ENCODE measurements at places on chromosomes 4 and X. TPM values are rescaled to one million over a fixed set of nuclear protein-coding genes. Genes with fewer than 3 reads are reported as not detected.

The AMBN gene
- 0.14 TPM for total RNA-seq

The MSX1 gene
- total RNA-seq, result 50.3 TPM

The LSM6 gene
- total RNA-seq, result 37.0 TPM

The TMEM35A gene
- 6.2 TPM for total RNA-seq

The SASH3 gene
- total RNA-seq, result not detected

The RHOXF1 gene
- total RNA-seq, result 0.52 TPM

The DCAF4L1 gene
- not detected for total RNA-seq

The S100P gene
- total RNA-seq, result 1.1 TPM

The SULT1B1 gene
- total RNA-seq, result 0.34 TPM

Measured in mesothelial cell of epicardium (in vitro differentiated cells).